ENCODE measurements at places on chromosomes 1 and 21.

DNA sequence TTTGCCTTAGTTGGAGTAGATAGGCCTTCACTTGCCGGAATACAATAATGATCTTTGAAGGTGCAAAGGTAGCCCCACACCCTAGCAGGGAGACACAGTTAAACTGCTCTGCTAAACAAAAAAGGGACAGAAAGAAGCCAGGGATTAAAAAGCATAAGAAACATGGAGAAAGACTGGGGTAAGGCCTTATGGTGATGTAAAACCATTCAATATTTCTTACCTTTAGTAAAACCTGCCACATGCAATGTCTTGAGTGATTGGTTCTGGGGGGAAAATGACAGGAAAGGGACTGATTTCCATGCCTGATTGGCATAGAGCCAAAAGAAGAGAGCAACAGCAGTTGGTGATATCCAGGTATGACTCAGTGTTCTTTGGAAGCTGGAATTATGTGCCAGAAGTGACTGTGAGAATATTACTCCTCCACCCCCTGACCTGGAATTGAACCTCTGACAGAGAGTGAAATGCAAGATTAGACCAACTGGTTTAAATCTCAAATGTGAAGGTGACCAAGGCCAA is 8.1 kb downstream of the DNASE2B start:
- peak; percentile 31 for DNase-seq

DNA sequence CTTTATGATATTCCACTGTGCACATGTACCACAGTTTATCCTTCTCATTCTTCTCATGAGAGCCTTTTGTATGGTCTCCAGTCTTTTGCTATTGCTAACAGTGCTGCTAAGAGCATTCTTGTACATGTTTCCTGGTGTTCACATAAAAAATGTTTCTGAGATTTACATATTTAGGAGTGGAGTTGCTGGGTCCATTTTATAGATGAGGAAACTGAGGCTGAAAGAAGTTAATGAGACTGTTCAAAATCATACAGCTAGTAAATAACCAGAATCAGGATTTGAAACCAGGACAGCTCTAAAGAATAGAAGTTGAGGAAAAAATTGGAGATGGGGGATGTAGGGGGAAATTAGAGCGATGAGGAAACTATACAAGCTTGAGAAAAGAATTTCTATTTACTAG is 27.8 kb upstream of the RGS16 start:
- DNase-seq: no peak

DNA sequence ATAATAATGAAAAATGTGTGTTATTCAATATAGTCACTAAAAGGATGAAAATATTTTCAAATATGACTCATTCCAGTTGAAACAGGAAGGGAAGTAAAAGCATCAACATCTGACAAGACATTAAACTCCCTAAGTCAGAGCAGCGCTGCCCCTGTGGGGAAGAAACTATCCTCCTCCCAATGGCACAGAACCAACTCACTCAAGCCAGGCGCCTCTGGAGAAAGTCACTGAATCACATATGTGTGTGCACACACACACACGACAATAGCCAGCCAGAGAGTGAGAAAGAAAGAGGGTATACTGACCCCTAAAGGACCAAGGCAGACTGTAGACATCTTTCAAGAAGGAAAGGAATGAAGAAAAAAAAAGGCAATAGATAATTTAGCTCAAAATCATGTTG is 126.9 kb downstream of the SETD4 start:
- DNase-seq: peak; percentile 20

DNA sequence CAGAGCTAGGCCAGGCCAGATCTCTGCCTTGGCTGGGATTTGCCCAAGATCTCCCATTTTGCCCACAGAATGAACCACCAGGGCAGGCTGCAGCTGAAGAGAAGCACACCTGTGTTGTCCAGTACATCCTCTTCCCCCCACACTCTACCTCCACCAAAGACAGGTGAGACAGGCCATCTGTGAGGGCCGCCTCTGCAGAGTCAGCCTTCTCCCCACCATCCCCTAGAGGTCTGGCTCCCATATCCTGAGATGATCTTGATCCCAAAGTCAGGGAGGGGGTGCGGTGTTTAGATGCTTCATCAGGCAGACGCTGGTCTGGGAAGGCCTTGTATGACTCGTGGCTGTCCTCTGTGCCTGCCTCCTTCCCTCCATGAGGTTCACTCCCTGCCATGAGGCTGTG is 28.7 kb downstream of the HYI start:
- DNase-seq: no peak

DNA sequence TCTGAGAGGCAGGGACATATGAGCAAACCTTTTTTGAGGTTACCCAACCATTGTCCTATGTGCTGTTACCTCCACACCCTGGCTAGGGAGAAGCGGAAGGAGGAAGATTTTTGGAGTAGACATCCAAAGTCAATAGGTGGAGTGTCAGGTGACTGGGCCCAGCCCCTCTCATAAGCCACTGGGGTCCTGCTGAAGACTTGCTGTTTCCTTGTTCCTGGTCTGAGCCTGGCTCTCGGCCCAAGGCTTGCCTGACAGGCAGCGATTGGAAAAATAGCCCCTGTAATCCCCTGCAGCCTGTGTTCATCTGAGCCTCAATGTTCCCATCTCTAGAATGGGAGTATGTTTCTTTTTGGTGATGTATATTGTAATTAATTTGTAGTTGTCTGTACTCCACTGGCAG is 6.9 kb upstream of the PIGR start:
- no peak for DNase-seq

GRCh38 chr1:66333466-66334199 is 200.3 kb upstream of the SGIP1 start:
- DNase-seq: peak; percentile 14

GRCh38 chr1:158121604-158122254 is 59.0 kb upstream of the CD1D start:
- DNase-seq: peak; percentile 61

DNA sequence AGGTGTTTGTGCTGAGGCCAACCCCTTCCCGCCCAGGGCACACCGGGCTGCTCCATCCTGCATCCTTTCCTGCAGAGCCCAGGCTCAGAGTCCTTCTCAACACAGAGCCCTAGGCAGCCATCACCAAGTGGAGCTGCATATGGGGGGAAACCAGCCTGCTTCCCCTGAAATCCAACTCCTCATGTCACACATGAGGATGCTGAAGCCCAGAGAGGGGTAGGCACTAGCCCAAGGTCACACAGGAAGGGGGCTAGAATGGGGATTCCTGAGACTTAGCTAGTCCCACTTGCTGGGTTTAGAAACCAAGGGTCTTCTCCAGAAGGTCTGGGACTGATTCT is 5.5 kb upstream of the TNFRSF1B start:
- no peak for DNase-seq

DNA sequence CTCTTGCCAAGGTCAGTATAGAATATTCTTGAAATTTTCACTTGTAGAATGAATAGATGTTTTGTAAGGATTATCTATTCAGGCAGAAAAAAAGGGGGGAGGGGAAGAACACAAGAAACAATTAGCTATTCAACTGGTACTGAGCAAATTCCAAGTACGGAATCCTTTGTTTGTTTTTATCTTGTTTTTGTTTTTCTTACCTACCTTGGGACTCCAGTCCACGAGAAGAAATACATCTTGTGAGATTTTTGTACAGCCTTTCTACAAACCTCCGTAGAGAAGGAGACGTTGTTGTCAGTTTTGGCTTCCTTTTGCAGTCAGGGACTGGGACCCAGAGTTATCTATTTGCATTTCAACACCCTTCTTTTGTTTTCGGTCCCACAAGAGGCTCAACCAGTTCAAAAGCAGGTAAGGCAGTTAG is 36.0 kb downstream of the ZNF281 start:
- no peak for DNase-seq

DNA sequence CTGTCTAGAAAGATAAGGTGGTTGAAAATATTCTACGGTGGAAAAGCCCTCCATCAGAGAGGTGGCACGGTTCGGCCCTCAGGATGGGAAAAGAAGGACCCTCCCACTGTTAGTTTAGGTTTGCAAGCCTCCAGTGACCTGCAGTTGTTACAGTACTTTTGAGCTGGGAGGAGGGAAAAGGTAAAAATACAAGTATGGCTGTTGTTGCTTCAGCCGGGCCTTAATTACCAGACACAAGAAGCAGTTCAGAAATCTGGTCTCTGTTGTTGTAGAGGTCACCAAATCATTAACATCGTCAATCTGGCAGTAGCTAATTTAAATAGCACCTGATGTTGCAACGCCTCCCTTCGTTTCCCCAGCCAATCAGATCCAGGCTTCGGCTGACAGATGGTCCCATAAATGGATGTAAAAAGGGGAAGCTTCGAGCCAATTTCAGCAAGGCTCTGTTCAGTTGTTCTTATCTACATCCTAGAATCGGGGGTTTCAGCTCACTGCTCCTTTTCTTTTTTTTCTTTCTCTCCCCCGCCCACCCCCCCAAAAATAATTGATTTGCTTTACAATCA is at the start of gene ELAVL4:
Gene ELAVL4 (plus strand): TSS at position 424 of the 563 bp plus-strand sequence. CDS start 270 bp downstream, outside the sequence.
- DNase-seq: no peak

GRCh38 chr1:195745189-195746010 is 862.8 kb downstream of the KCNT2 start:
- peak; percentile 57 for DNase-seq

DNA sequence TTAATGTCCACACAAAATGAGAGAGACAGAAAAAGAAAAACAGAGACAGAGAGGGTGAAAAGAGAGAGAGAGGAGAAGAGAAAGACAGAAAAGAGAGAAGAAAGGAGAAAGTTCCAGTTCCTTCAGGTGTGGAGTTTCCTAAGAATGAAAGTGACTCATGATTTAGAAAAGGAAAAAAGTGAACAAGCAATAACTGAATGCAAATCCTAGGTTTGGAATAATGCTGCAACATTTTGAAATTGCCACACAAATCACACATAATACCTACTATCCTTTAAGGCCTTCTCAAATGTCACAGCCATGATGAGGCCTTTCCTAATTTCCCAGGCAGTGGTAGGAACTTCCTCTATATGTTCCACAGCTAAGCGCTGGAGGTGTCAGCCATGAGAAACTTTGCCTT is 31.5 kb upstream of the XPR1 start:
- DNase-seq: no peak

DNA sequence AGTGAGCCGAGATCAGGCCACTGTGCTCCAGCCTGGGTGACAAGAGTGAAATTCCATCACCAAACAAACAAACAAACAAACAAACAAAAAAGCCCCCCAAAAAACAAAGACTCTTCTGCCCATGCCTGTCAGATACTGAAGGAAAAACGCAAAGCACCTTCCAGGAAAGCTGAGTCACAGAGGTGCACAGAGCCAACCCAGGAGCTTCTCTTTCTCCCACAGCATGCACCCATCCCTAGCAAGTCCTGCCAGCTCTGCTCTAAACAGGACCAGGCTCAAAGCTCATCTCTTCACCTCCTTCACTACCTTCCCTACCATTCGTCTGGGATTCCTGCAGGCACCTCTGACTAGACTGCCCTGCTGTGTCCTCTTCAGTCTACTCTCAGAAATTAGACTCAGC is 46.5 kb downstream of the ETS2 start:
- no peak for DNase-seq

- peak; percentile 69 for DNase-seq
Observed at GRCh38 chr1:178543290-178543607, 30.3 kb downstream of the TEX35 start.

GRCh38 chr1:41245659-41246058 is 3.6 kb upstream of the SCMH1 start:
- DNase-seq: no peak

DNA sequence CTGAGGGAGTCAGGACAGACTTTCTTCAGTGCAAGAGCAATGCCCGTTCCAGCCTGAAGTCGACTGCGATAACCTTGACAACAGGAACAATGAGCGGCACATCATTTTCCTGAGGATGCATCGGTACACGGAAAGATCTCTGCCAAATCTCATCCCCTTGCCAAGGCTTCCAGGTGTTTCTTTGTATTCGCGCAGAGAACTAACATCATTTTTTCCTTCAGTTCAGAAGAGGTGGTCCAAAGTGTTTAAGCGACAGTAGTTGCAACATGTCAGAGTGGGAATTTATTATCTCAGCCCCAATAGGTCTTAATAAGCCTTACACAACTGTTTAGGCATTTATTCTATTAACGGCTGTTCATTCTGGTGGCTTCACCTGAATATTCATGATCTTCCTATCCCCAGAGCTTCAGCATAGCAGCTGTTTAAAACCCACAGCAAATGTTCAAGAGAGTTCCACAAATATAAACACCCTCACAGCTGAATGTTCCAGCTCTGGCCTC is 129.7 kb upstream of the NFIA start:
- DNase-seq: no peak

GRCh38 chr1:236686815-236687160 is 489 bp downstream of the ACTN2 start:
- DNase-seq: no peak

DNA sequence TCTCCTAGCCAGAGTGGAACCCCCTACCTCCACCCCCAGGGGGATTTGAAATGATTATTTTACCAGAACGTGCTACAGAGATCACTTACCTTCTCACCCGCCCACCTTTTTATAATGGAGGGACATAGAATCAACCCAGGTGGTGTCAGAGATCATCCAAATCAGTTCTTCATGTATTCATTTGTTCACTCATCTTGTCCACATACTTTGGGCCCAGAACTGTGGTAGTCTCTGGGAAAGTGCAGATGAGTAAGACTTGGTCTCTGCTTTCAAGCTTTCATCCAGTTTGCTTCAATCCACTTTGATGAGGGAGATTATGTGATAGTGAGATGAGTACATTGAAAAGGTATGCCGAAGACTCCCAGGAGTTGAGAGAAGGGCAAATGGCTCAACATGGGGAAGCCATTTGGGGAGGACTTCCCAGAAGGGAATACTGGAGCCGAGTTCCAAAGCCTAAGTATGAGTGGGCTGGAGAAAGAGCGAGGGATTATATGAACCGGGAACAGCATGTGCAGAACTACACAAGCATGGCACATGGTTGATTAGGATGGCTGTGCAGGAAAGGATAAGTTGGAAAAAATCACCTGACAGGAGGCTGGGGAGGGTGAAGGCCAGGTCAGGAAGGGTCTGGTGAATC is 1.9 kb downstream of the FGGY start:
- DNase-seq: no peak

- DNase-seq: no peak
Observed at GRCh38 chr21:45806042-45806441, 162.5 kb downstream of the PCBP3 start.

DNA sequence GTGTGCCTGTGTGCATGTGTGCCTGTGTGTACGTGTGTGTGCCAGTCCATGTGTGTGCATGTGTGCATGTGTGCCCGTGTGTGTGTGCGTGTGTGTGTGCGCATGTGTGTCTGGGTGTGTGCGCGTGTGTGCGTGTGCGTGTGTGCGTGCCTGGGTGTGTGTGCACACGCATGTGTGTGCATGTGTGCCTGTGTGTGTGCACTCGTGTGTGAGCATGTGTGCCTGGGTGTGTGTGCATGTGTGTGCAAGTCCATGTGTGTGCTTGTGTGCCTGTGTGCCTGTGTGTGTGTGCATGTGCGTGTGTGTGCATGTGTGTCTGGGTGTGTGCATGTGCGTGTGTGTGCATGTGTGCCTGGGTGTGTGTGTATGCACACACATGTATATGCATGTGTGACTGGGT is 28.7 kb upstream of the COL6A2 start:
- no peak for DNase-seq

Measured in RKO (cell line).